ENCODE measurements at places on chromosomes 1 and 21.

GRCh38 chr1:159408862-159409400 lies 23.1 kb upstream of the OR10J4 start:
- no peak for DNase-seq

- no peak for DNase-seq
Observed at GRCh38 chr1:191971447-191971846, 186.8 kb upstream of the RGS18 start.

DNA sequence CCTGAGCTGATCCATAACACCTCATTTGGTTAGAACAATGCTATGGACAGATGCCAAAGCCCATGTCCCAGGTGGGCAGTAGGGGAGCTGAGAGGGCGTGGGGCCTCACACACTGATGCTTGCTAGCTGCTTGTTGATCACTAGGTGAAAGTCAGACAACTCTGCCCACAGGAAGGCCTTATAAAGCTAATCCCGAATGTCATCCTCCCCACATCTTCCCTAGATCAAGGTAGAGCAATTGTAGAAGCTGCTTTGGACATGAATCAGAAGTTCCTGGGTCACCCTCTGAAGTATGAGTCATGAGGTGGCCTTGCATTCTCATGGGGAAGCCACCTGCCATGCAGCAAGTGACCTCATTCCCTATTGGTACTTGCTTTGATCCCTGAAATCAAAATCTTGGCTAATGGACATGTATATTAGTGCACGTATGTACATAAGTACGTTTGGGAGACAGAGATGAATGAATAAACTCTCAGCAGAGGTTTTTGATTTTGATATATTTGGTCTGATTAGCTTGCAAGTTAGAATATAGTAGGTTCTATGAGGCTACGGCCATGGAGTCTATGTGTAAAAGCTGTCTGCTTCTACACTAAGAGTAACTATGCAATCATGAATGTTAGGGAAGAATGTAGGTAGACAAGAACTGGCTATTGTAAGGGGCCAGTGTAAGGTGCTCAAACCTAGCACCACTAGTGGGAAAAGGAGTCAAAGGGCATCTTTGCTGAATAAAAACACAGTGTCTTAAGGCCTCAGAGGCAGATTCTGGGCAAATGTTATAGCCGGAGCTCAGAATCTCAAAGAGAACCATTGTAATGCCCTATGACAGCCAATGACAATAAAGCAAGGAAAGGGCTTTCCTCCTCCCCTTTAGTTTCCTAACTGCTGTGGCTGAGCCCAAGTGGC lies 52.6 kb downstream of the ABCA4 start:
- no peak for DNase-seq

DNA sequence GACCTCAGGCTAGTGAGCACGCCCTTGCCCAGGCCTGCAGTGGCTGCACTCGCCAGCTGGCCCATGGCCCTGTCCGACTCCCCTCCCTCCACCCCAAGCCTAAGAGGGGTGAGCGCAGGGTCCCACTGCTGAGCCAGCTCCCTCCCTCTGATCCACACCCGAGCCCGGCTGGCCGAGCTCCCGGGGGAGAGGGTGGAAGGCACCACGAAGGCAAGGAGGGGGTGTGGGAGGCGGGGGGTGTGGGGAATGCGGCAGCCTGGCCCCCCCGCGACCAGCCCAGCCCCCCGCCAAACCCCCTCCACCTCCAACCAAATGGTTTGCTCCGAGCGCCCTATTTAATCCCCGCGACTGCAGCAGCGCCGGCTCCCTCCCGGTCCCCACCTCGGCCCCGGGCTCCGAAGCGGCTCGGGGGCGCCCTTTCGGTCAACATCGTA lies at the start of gene CADM3:
Gene CADM3, plus strand, starts transcription at position 362 of the 434 bp plus-strand sequence. CDS start 151 bp downstream, outside the sequence.
- DNase-seq, result no peak

DNA sequence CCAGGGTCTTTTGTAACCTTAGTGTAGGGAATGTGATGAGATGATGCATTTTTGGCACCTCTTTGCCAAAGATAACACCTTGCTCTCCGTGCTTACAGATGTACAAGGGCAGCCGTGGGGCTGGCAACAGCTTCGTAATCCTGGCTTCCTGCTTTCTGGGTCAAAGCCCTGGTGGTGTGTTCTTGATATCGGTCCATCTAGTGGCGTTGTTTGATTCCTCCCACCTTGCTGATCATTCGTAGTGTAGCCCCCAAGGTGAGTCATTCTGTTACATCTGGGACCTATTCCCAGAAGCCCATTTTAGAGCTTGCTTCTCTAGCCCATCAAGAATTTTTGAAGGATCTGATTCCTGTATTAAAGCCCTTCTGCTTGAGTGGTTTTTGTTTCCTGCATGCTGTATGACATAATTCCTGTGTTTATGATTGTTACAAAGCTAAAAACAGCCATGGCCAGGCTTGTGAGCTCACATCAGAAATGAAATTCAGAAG lies 7.0 kb upstream of the CCT8 start:
- DNase-seq, result no peak
